CD4-positive, alpha-beta T cell treated with Interleukin-12 subunit alpha and Interleukin-12 subunit beta, for 1 hour (primary cell): ENCODE measurements at places on chromosomes 5 and 9.
A peak's percentile ranks its signal among the peaks of the same experiment; 100 is the strongest.

GRCh38 chr9:125505988-125506438, 201.0 kb downstream of the MAPKAP1 start:
- no peak for DNase-seq

DNA sequence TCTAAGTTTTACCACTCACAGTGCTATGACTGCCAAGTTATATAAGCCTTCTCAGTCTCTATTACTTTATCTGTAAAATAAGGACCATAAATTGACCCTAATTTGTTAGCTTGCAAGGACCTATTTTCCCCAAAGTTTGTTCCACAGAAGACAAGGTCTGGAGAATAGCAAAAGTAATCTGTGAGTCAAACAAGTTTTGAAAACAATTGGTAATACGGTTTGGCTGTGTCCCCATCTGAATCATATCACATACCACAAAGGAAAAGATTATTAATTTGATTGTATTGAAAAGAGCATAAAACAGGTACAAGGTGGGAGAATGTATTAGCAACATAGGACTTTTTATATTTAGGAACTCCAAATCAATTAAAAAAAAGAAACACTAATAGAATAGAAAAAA, 124.0 kb upstream of the TARS1 start:
- DNase-seq: no peak

- DNase-seq: no peak
Observed at GRCh38 chr9:4486176-4486575, 4.1 kb upstream of the SLC1A1 start.

DNA sequence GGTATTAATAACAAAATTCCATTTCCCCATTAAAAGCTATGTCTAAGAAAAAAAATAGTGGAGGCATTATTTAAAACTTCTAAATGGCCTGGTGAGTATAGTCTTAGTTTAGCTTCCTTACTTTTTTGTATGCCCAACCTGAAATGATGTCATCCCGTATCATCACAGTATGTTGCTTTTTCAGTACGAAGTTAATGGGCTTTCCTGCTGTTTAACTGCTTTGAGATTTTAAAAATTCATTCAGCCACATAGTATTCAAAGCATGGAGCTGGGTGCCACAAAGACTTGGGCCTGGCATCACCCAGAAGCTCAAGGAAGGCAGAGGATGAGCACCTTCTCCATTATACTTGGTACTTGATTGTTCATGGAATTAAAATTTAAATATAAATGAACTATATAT, 7.4 kb downstream of the F2RL2 start:
- no peak for DNase-seq

DNA sequence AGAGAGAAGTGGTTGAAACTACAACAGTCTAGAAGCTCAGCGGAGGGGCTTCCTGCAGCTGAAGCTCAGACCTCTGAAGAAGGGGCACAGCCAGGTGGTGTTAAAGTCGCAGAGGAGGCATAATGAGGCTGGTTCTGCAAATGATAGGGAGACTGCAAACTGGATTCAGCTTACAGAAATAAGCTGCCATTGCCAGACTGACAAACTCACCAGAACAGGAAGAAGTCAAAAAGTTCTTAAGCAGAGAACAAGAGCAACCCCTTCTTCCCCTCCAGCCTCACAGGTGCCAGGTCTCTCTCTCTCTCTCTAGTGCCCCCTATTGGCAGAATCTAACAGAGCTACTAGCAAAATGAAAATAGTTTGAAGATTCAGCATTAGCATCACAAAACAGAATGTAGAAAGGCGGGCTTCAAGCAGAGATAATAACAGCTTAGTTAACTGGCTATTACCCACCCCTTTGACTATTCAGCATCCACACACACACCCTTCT, 76.7 kb downstream of the GRAMD2B start:
- peak; percentile 66 for DNase-seq

DNA sequence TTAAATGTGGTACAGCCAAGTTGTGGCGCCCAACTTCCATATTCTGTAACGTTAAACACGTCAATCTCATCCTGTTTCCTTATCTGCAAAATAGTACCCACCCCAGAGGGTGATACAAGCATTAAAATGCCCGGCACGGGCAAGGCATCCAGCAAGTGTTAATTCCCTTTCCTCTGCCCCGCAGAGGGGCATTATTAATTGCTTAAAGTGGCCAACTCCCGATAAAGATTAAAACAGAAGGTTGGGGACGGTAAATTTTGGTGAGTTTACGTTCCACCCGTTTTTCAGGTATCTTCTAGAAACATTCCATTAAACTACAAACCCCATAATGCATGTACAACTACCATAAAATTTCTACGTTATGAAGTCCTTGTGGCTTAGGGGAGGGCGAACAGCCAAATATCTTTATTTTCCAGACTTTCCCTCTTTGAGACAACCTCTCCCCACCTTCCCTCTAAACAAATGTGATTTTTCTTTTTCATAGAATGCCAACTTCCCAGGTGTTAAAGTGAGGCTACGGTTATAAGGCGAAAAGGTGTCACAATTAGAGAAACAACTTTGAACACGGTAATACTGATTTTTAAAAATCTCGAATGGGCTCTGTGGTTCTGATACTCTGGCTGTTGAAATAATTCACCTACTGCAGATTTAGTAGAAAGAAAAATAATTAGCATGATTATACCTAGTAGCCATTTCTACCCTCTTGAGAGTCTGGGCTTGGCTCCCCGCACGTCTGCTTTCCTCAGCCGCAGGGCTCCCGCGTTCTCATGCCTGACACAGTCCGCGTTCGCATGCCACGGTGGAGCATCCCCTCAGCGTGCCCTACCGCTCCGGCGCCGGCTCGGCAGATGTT, 1.2 kb upstream of the GPBP1 start:
- peak; percentile 60 for DNase-seq

GRCh38 chr5:125713109-125713805, 710.0 kb upstream of the GRAMD2B start:
- DNase-seq: no peak

DNA sequence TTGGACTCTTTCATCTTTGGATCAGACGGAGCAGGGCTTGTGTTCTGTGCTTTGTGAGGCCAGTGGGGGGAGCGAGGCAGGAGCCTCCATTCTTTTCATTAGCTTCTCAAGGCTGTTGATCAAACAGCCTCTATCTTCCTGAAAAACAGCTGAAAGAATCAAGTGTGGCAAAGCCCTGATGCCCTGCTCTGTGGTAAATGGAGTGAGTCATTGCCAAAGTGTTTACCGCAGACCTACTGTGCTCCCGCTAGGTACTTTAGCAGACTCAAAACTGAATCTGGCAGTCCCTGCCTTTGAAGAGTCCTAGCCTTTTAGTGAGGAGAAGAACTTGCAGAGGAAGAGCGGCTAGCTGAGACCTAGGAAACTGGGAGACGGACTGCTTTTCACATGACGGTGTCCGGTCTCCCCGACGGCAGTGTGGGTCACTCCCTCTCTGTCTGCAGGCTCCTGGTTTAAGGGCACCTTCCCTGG, 3.3 kb downstream of the ANKRD33B start:
- no peak for DNase-seq

GRCh38 chr9:93003552-93004407, 54.7 kb upstream of the SUSD3 start:
- DNase-seq: peak; percentile 76

GRCh38 chr9:135903358-135903656, 4.0 kb downstream of the CAMSAP1 start:
- DNase-seq: no peak
